Glutamatergic neuron (in vitro differentiated cells): ENCODE measurements at places on chromosomes 7 and 10. TPM values are rescaled to one million over a fixed set of nuclear protein-coding genes. Genes with fewer than 3 reads are reported as not detected.

The RELN gene
- total RNA-seq, result 5.7 TPM

- H3K36me3 ChIP-seq, result no peaks in the 10 kb centered on the region
- H3K4me1 ChIP-seq, result peaks cover 8% of the 10 kb centered on the region
- no peaks in the 10 kb centered on the region for H3K27me3 ChIP-seq
- no peak for DNase-seq
- no peak overlapping the region for H3K4me3 ChIP-seq
Observed at GRCh38 chr10:4473977-4474376, 352.0 kb upstream of the AKR1E2 start.

The MINDY4 gene
- total RNA-seq, result 2.3 TPM

The UPP1 gene
- total RNA-seq, result 29.8 TPM

DNA sequence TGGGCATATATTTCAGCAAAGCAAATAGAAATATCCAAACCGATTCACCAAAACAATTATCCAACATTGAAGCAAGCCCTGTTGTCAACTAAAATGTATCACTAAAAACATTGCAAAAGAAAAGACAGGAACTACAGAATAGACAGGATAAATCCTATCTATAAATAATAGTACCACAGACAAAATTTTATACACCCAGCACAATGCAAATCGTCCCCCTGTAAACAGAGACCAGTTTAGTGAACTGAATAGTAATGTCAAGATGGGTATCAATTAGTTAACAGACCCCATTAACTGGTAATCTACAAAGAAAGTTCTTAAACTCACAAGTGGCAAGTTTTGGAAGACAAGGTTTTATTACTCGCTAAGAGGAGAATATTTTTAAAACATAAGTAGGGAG lies 4.0 kb downstream of the ZC3HAV1 start:
- peaks cover 10% of the 10 kb centered on the region for H3K27me3 ChIP-seq
- no peak for DNase-seq
- H3K4me3 ChIP-seq, result no peak overlapping the region

The CUBN gene
- 0.32 TPM for total RNA-seq

DNA sequence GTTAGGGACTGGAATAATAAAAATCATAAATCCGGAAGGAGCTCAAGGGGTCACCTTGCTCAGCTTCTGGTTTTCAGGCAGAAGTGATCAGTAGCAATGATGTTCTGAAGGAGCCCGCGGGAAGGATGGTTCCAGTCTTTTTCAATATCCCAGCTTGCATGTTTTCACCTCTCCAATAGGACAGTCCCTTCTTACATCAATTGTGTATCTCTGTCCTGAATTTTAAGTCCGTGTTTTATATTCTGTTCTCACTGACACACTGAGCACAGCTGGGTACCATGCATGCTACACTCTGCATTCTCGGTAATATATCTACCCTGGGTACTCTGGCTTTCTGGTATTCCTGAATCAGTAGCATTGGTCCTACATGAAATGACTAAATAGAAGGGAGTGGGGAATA lies 55.2 kb upstream of the SLC35B4 start:
- no peaks in the 10 kb centered on the region for H3K36me3 ChIP-seq
- H3K27ac ChIP-seq, result no peak overlapping the region
- H3K4me1 ChIP-seq, result no peaks in the 10 kb centered on the region
- H3K27me3 ChIP-seq, result peaks cover 3% of the 10 kb centered on the region
- no peak for DNase-seq

DNA sequence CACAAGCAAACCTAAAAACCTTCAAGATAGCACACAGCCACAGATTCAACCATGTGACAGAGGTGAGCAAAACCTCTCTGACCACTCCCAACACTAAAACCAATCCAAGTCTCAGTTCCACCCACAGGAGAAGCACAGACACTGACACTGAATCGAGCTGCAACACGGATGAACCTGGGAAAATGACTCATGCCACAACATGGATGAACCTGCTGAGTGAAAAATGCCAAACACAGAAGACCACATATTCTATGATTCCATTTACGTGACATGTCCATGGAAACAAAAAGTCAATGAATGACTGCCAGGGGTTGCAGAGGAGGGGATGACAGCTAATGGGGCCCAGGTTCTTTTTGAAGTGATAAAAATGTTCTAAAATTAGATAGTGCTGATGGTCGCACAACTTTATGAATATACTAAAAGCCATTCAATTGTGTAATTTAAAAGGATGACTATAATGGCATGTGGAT lies 22.0 kb downstream of the CYTH3 start:
- no peak overlapping the region for H3K4me3 ChIP-seq
- peaks cover 35% of the 10 kb centered on the region for H3K4me1 ChIP-seq
- no peak for DNase-seq
- H3K27ac ChIP-seq, result no peak overlapping the region

DNA sequence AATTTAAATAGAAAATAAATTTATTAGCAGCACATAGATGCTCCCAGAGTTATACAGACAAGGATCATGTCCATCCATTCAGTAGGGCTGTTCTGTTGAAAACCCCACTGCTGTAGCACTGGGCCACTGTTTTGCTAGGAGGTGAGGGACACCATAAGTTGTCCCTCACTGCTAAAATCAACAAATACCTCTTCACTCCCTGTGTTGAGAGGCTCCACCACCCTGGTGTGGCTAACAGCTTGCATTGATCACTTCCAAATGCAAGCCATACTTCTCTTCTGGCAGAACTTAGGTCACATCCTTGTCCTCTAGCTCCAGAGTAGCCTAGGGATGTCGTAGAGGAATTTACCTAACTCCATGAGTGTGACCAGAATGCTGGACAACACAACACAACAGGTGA lies 55.4 kb downstream of the MDFIC start:
- H3K27me3 ChIP-seq, result no peaks in the 10 kb centered on the region
- no peak overlapping the region for H3K27ac ChIP-seq
- no peak overlapping the region for H3K4me3 ChIP-seq
- H3K4me1 ChIP-seq, result peaks cover 14% of the 10 kb centered on the region
- no peak for DNase-seq

The CDK5 gene
- total RNA-seq, result 52.9 TPM

DNA sequence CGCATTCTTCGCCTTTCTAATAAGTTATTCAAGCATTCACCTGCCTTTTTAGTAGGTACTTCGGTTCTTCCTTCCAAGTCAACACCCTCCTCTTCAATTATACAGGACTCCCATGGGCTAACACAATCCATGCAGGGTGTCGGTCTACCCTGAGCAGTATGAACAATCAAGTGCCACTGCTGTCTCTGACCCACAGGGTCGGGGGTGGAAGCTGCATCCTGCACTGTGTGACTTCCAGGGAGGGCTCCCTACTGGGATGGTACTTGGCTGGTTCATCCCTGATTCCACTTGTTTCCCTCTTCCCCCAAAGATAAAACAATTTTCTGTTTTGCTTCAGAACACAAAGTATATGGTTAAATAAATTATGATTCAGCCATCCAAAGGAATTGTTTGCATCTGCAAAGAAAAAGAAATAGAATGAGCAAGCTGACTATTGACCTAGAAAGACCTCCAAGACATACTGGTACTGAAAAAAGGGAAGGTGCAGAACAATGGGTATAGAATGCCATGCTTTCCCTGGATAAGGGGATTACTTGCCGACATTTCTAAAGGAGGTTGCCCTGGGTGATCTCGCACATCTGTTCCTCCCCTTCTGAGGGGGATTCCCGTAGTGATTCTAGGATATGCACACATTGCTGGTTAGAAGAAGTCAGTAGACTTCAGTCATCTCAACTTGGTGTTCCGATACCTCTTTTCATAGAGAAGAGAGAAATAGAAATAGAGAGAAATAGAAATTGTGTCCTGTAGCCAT lies 89.1 kb upstream of the AGR3 start:
- no peak overlapping the region for H3K27ac ChIP-seq
- DNase-seq, result no peak
- no peak overlapping the region for H3K4me3 ChIP-seq
- H3K4me1 ChIP-seq, result no peaks in the 10 kb centered on the region
- no peaks in the 10 kb centered on the region for H3K36me3 ChIP-seq

GRCh38 chr10:128680116-128680515 lies 553.9 kb upstream of the MKI67 start:
- peaks cover 3% of the 10 kb centered on the region for H3K27me3 ChIP-seq
- H3K36me3 ChIP-seq, result no peaks in the 10 kb centered on the region
- H3K27ac ChIP-seq, result no peak overlapping the region
- no peak overlapping the region for H3K4me3 ChIP-seq
- no peak for DNase-seq
- H3K4me1 ChIP-seq, result no peaks in the 10 kb centered on the region

GRCh38 chr10:46285966-46286620 lies 704 bp upstream of the ANTXRL start:
- no peak for DNase-seq
- H3K4me1 ChIP-seq, result peaks cover 8% of the 10 kb centered on the region
- no peaks in the 10 kb centered on the region for H3K36me3 ChIP-seq
- peaks cover 10% of the 10 kb centered on the region for H3K27me3 ChIP-seq
- H3K27ac ChIP-seq, result no peak overlapping the region

DNA sequence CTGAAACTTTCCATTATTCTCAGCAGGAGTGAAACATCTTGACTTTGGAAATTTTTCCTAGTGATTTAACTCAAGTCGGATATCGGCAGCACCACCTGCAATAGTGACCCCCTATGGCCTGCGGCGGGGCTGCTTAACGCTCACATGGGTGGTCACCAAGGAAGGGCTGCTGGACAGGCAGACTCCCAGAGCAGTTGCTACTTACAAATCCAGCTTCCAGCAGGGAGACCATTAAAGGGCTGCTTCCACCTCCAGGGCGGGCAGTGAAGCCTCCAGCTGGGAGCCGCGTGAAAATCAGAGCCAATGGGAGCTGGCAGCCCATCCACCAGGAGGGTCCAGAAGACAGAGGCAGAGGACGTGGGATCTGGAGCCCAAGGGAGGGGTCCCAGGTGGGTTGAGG lies 122.5 kb downstream of the MGMT start:
- no peaks in the 10 kb centered on the region for H3K4me1 ChIP-seq
- H3K36me3 ChIP-seq, result peaks cover 50% of the 10 kb centered on the region
- no peaks in the 10 kb centered on the region for H3K27me3 ChIP-seq
- H3K27ac ChIP-seq, result no peak overlapping the region
- H3K4me3 ChIP-seq, result no peak overlapping the region
- no peak for DNase-seq

DNA sequence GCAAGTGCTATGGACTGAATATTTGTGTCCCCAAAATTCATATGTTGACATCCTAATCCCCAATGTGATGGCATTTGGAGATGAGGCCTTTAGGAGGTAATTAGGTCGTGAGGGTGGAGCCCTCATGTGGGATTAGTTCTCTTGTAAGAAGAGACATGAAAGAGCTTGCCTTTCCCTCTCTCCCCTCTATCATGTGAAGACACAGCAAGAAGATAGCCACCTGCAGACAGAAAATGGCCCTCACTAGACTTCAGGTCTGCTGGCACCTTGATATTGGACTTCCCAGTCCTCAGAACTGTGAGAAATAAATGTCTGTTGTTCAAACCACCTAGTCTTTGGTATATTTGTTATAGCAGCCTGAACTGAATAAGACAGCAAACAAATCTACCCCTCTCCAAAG lies 75.1 kb upstream of the TBX20 start:
- peaks cover 9% of the 10 kb centered on the region for H3K36me3 ChIP-seq
- H3K27ac ChIP-seq, result no peak overlapping the region
- no peak for DNase-seq
- no peaks in the 10 kb centered on the region for H3K4me1 ChIP-seq

- H3K27me3 ChIP-seq, result peaks cover 10% of the 10 kb centered on the region
- H3K4me1 ChIP-seq, result peaks cover 26% of the 10 kb centered on the region
- no peak overlapping the region for H3K27ac ChIP-seq
- H3K4me3 ChIP-seq, result no peak overlapping the region
- DNase-seq, result no peak
Observed at GRCh38 chr7:16060502-16060901, 360.8 kb downstream of the CRPPA start.

DNA sequence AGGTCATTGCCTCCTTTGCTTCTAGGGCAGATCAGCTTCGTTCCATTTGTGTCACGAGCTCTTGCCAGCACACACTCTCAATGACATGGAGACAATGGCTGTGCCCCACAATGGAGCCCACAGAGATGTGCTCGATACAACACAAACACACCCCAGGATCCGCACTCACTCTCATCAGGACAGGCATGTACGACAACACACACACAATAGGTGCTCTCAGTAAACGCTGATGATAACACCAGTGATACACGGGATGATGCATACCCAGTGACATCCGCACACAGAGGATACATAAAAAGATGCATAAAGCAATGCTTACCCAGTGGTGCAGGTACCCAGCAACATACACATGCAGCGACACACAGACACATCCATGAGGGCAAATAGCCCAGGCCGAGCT lies 61.2 kb upstream of the LBX1 start:
- H3K27ac ChIP-seq, result no peak overlapping the region
- H3K36me3 ChIP-seq, result peaks cover 5% of the 10 kb centered on the region
- DNase-seq, result no peak
- peaks cover 17% of the 10 kb centered on the region for H3K27me3 ChIP-seq

The HOXA10 gene
- not detected for total RNA-seq

The PTPRZ1 gene
- total RNA-seq, result 11.4 TPM

DNA sequence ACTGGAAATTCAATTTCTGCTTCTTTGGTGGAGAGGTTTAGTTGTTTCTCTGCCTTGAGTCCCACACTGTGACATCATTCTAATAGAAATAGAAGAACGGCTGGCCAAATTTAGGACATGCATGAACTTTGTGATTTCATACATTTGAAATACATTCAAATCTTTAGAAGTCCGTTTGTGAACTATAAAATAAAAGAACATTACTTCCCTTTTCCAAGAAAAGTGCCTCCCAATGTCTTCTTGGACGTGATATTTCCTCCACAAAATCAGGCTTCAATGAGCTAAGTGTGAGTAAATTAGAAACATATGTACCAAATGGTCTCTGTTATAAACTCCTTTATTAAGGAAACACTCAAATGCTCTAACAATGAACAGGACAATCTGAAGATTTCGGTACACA lies 314.5 kb upstream of the AKR1E2 start:
- H3K4me1 ChIP-seq, result peaks cover 8% of the 10 kb centered on the region
- peaks cover 2% of the 10 kb centered on the region for H3K27me3 ChIP-seq
- H3K36me3 ChIP-seq, result no peaks in the 10 kb centered on the region
- no peak for DNase-seq

The SCIN gene
- not detected for total RNA-seq

DNA sequence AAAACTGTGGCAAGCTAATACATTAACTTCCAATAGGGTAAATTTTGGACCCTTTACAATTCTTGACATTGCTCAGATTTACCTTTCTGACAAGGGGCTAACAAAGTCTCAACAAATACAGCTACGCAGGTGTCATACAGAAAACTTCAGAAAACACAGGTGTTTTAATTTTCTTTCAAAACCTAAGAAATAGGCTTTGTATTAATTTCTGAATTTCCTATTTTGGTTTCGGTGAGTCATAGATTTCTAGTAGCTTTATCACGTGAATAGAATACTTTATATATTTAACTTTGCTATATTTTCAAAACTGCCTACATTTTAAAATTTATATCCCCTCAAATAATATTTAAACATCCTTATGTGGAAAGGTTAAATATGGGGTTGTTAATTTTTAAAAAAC lies 215.3 kb downstream of the DGKB start:
- H3K4me3 ChIP-seq, result no peak overlapping the region
- no peak overlapping the region for H3K27ac ChIP-seq
- H3K4me1 ChIP-seq, result peaks cover 7% of the 10 kb centered on the region
- no peaks in the 10 kb centered on the region for H3K27me3 ChIP-seq
- H3K36me3 ChIP-seq, result no peaks in the 10 kb centered on the region

The SPDYE1 gene
- total RNA-seq, result not detected

The UCN3 gene
- not detected for total RNA-seq
